HT1080 (cell line): ENCODE measurements at places on chromosomes 7 and 10. TPM values are rescaled to one million over a fixed set of nuclear protein-coding genes. Genes with fewer than 3 reads are reported as not detected.

DNA sequence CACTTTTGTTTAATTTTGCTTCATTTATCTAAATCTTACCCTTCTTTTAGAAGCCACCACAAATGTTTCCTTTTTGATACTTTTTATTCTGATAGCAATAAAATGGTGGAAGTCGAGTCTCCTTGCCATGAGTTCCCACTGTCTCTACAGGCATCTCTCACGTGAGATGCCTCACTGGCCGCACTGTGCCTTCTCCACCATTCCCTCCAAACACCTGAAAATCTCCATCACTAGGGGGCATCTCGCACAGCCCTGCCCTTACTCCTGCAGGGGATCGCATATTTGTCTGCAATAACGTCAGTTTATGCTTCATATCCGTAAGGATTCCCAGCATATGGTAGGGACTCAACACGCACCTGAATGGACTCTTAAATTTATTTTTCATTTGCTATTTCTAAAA lies 56.3 kb upstream of the NCAPG2 start:
- no peak for DNase-seq

GRCh38 chr7:151695951-151696541 lies 176.4 kb upstream of the RHEB start:
- no peak for DNase-seq

DNA sequence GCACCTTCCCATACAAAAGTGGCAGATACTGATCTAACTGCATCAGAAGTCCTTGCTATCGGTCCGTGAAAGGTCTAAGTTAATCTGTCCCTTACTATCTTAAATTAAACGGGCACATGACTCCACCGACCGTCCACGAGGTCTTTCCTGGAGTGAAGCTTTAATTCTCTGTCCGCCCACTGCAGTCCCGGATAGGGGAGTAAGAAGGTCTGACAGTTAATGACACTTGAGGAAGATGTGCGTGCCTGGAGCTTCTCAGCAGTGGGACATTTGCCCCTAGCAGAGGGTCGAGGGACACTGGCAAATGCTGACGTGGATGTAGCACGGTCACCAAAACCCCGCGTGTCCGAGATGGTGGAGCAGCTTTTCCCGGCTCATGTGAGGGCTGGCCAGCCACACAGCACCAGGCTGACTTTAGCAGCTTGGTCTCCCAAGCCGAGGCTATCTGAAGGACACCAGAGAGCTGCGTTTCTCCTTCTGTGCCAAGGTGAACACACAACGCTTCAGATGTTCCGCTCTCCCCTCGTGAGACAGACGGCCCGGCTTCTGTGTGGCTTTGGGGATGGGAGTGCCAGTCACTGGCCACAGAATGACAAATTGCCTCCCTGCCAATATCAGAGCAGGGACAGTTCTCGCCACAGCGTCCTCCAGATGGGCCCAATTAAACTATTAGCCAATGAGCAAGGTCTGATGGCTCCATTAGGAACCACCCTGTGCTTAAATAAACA lies 86.6 kb downstream of the ADARB2 start:
- DNase-seq = no peak

GRCh38 chr10:13233358-13233757 lies 816 bp downstream of the UCMA start:
- DNase-seq = no peak

- no peak for DNase-seq
Measured at GRCh38 chr10:61837755-61838171, 63.7 kb upstream of the ARID5B start.

- DNase-seq = no peak
Measured at GRCh38 chr7:138907201-138907847, 73.9 kb downstream of the KIAA1549 start.

DNA sequence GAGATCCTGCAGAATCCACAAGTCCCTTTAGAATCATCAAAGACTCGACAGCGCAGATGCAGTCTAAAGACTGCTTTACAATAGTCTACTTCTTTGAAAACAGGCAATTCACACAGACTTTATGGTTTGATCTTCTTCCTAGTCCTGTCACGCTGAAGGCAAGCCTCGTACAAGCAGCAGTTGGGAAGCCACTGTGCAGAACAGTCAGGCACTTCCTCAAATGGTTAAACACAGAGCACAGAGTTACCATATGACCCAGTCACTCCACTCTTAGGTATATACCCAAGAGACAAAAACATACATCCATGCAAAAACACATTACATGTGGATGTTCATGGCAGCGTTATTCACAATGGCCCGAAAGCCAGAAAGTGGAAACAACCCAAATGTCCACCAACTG lies 41.4 kb downstream of the LRRC20 start:
- DNase-seq = no peak

- no peak for DNase-seq
Measured at GRCh38 chr7:39144420-39144819, 166.7 kb downstream of the POU6F2 start.

CTTNBP2 gene
- 3.2 and 3.8 TPM in 2 replicates for total RNA-seq

- DNase-seq = peak; percentile 16
Measured at GRCh38 chr7:91683823-91684222, 196.7 kb downstream of the MTERF1 start.
